Esophagus muscularis mucosa (tissue), 4 donors: ENCODE measurements at places on chromosomes 2 and 18. TPM values are rescaled to one million over a fixed set of nuclear protein-coding genes. Genes with fewer than 3 reads are reported as not detected.

Gene CXCR1
- total RNA-seq = not detected

DNA sequence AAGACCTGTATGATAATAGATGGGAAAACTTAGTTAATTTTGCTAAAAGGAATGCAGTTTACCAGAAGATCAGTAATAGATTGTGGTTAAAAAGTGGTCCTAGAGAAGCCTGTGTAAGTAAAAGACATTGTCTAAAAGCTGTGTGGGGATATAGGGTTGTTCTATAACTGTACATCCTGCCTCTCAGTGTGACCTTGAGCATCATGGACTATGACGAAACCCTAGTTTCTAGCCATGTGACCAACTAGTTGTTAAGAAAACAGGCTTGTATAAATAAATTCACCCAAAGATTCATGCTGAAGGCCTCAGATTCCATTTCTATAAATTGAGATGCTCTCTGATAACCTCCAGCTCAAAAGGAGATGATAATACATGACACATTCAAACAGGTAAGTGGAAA is 160.7 kb downstream of the IKZF2 start:
- no peak overlapping the region for H3K4me3 ChIP-seq
- H3K4me1 ChIP-seq = no peaks in the 10 kb centered on the region
- no peak for DNase-seq
- H3K27me3 ChIP-seq = no peaks in the 10 kb centered on the region
- no peaks in the 10 kb centered on the region for H3K36me3 ChIP-seq

DNA sequence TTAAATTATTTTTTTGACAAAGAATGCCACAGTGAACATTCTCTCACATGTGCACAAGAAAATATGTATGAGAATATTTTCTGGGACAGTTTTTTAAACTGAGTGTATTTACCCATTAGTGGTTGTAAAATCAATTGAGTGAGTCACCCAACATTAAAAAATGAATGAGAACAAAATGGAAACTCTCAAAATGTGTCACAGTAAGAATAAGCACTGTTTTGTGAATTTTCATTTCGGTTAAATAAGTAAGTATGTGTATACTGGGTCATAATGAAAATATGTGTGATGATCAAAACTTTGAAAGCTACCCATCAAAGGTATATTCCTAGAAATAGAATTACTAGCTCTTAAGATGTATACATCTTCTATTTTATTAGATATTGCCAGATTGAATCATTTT is 11.6 kb downstream of the BABAM2 start:
- H3K36me3 ChIP-seq = peaks cover 18% of the 10 kb centered on the region
- H3K27ac ChIP-seq = no peak overlapping the region

DNA sequence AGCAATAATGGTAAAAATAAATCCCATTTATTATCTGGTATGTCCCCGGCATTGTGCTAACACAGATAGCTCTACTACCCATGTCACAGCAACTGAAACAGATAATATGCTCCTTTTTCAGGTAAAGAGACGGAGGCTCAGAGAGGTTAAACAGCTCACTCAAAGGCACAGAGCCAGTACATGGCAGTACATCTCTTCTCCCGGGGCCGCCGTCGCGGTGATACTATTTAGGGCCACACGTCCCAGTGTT is 693 bp upstream of the PDK1 start:
- no peaks in the 10 kb centered on the region for H3K27me3 ChIP-seq
- H3K4me1 ChIP-seq = peaks cover 23% of the 10 kb centered on the region
- peak overlapping the region; percentile 80 for H3K4me3 ChIP-seq
- DNase-seq = no peak

- H3K4me1 ChIP-seq = peaks cover 38% of the 10 kb centered on the region
- no peak for DNase-seq
- H3K27ac ChIP-seq = no peak overlapping the region
- peaks cover 25% of the 10 kb centered on the region for H3K36me3 ChIP-seq
These were observed 3.7 kb downstream of the ETAA1 start for GRCh38 chr2:67400560-67401485.

DNA sequence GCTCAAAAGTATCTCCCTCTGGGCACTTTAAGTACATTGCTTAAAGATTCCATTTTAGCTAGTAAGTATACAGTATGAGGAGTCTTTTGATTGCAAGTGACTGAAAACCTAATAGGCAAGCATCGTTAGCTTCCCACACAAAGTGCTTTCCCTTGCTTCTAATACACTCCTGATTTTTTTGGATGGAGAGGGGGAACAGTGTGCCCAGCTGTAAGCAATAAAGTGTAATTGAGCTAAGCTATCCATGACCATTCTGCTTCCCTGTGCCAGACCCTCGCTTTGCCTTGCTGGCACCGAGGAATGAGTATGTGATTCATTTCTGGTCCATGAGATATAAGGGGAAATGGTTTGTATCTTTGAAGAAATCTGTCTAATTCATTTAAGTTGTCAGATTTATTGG is 3.8 kb upstream of the ZNF24 start:
- DNase-seq = no peak
- no peaks in the 10 kb centered on the region for H3K36me3 ChIP-seq
- no peaks in the 10 kb centered on the region for H3K27me3 ChIP-seq
- H3K4me1 ChIP-seq = peaks cover 17% of the 10 kb centered on the region
- no peak overlapping the region for H3K27ac ChIP-seq

GRCh38 chr2:16607301-16607700 is 58.3 kb downstream of the CYRIA start:
- no peaks in the 10 kb centered on the region for H3K27me3 ChIP-seq
- H3K27ac ChIP-seq = no peak overlapping the region
- H3K36me3 ChIP-seq = no peaks in the 10 kb centered on the region
- DNase-seq = no peak
- H3K4me1 ChIP-seq = peaks cover 17% of the 10 kb centered on the region
- no peak overlapping the region for H3K4me3 ChIP-seq

- DNase-seq = no peak
- peaks cover 89% of the 10 kb centered on the region for H3K36me3 ChIP-seq
- no peak overlapping the region for H3K27ac ChIP-seq
- H3K4me3 ChIP-seq = no peak overlapping the region
- H3K27me3 ChIP-seq = no peaks in the 10 kb centered on the region
- peaks cover 6% of the 10 kb centered on the region for H3K4me1 ChIP-seq
These were observed 94.1 kb downstream of the WDSUB1 start for GRCh38 chr2:159192371-159192918.
